ENCODE measurements at places on chromosomes 1 and 21.

GRCh38 chr1:153623101-153623500 is 4.2 kb downstream of the S100A13 start:
- no peak for DNase-seq

- DNase-seq: no peak
These were observed 32.3 kb downstream of the CDCA8 start for GRCh38 chr1:37724575-37724974.

GRCh38 chr1:111603979-111604378 is 15.6 kb upstream of the RAP1A start:
- no peak for DNase-seq

DNA sequence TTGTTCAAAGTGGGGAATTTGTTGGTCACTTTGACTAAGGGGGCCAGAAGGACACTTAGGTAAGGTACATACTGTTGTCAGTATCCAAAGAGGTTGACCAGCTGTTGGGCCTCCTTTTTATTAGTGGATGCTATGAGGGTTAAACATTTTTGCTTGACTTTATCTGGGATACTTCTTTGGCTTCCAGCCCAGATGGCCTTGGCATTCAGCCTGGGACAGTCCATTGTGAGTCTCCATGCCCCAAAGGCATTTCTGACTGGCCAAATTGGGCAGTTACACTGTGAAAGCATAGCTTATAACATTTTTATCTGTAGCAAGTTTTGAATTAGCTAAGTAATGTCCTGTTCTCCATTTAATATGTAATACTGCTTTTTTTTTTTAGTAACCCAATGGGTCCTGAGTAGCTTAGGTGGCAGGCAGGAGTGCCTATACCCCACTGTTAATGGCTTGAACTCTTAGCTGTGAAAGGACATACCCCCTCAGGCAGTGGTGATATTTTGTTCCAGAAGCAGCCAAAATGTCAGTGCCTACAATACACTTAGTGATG is 35.4 kb upstream of the CD1D start:
- peak; percentile 57 for DNase-seq

DNA sequence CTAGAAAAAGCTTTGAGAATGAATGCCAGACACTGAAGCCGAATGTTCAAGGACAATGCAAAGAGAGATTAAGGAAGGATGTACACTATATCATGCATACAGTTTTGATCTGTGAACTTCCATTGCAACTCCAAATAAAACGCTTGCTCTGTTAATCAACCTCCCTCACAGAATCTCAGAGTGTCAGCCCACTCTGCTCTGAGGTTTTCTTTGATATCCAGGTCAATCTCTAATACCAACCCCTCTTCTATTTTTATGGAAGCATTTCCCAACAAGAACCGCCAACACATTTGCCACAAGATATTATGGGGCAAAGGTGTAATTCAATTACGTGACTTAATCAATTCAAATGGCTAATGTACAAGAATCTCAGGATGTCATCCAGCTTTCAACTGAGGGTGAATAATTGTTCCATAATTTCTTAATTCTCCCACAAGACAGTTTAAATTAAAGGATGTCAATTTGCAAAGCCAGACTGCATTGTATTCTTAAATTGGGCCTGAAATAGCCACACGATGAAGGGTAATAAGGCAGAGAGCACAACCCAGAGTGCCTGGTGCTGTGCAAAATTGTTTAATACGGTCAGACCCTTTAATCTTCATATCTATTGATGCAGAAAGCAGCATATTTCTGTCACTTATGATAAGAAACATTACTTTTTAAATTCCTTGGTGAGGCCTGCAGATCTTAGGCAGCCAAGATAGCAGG is 459.2 kb upstream of the DAB1 start:
- no peak for DNase-seq

Measured in fibroblast of skin of back (primary cell).